Activated T-helper 1 cell treated with anti-CD3 and anti-CD28 coated beads, Interleukin-2, amount 50 U/mL, for 16 hours (primary cell): ENCODE measurements at places on chromosomes 2 and 18.

DNA sequence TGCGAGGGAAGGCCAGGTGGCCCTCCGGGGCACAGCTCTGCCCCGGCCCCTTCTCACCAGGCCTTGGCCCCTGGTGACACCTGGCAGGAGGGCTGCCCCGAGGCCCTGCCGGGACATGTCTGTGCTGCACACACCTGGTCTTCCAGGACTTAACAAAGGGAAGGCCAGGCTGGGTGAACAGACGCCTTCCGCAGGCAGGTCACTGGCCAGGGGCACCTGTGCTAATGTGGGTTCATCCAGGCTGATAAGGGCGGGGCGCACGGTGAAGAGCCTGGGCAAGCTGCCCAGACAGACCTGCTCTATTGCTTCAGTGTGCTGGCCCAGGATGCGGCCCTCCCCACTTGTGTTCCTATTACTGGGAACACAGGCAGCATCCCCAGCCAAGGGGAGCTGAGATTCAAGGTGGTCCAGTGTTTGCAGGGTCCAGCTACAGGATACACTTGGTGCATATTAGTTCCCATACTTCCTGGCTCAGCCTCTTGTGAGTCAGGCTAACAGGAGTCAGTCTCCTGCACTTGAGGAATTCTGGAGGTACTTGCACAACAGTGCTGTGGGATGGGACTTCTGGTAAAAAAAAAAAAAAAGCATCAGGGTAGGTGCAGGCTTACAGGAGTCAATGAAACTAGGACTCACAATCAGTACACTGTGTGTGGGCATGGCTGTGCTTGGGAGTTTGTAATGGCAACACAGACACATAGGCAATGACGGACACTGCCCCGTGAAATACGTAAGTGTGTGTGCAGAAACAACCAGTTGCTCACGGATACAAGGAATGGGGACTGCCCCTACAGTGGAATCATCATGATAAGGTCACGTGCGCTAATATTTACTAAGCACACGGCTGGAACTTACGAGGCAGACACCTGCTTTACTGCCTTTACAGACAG, 261.4 kb downstream of the TWIST2 start:
- no peak for DNase-seq

DNA sequence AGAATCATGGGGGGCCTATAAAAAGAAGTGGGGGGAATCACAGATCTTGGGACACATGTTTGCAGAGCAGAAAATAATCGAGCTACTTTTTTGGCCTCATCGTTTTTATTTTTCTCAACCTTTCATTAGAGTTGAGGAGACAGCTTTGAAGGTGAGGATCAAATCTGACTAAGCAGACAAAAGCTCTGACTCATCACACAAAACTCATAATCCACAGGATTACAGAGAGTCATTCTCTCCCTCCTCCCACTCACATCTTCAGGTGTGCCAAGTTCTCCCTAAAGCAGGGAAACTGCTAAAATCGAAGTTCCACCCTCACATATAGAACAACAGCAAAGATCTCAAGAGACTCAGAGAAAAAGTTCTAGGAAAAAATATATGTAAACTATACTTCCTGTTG, 15.6 kb downstream of the BAZ2B start:
- DNase-seq: no peak

DNA sequence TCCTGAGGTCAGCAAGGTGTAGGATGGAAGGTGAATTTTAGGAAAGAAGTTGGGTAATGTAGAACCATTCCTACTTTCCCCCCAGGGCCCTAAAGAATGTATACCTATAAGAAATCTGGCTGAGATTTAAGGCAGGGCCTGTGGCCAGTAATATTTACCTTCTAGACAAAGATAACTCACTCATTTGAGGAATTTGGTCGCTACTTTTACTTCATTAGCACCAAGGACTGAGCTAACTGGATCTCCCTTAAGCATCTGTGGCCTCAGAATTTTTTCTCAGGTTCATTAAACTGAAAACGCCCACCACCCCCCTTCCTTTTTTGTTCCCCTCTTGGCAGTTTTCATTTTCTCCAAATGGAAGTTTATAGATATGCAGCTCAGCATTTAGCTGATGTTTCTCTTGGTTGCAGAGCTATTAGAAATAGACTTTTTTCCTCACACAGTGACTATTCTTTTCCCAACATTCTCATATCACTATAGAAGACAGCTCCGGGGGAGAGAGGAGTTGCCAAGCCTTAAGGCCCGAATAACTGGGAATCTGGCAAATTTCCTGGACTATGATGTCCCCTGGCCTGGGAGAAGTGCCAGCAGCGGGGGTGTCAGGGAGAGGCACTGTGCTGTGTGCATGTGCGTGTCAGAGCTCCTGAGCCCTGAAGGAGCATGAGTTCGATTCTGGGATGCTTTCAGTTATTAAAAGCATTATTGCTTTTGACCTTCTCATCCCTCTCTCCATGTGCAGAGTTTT, 310.9 kb downstream of the PRKCE start:
- DNase-seq: no peak

- no peak for DNase-seq
Observed at GRCh38 chr2:205166745-205167144, 515.6 kb upstream of the NRP2 start.

- DNase-seq: no peak
Observed at GRCh38 chr2:850429-850828, 100.2 kb upstream of the SNTG2 start.

GRCh38 chr18:53544917-53545316, 679.6 kb downstream of the MBD2 start:
- DNase-seq: no peak

DNA sequence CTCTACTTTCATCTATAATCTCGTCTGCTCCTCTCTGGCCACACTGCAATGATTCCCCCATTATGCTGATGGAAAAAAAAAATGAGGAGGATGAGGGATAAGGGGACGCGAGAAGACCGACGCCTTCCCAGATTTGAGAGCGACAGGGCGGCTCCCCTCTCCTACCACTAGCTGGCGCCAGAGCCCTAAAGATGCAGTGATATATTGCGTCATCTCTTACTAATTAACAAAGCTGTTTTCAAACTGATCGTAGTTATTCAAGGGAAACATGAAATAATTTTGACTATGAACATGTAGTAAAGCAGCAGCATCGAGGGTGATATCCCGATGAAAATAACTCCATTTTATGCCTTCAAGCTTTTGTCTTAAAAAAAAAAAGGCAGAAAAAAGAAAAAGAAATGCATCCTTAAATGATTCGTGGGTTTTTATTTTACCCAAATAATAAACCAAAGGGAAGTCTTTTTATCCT, 48.0 kb upstream of the HNRNPA3 start:
- peak; percentile 54 for DNase-seq
